ENCODE measurements at places on chromosomes 2 and 18.

- no peak for DNase-seq
Observed at GRCh38 chr2:96687711-96688640, 45.4 kb downstream of the FER1L5 start.

GRCh38 chr2:218985325-218986091 is 524 bp upstream of the FEV start:
- DNase-seq, result no peak

- peak; percentile 12 for DNase-seq
Observed at GRCh38 chr2:31980674-31981356, 30.0 kb downstream of the MEMO1 start.

DNA sequence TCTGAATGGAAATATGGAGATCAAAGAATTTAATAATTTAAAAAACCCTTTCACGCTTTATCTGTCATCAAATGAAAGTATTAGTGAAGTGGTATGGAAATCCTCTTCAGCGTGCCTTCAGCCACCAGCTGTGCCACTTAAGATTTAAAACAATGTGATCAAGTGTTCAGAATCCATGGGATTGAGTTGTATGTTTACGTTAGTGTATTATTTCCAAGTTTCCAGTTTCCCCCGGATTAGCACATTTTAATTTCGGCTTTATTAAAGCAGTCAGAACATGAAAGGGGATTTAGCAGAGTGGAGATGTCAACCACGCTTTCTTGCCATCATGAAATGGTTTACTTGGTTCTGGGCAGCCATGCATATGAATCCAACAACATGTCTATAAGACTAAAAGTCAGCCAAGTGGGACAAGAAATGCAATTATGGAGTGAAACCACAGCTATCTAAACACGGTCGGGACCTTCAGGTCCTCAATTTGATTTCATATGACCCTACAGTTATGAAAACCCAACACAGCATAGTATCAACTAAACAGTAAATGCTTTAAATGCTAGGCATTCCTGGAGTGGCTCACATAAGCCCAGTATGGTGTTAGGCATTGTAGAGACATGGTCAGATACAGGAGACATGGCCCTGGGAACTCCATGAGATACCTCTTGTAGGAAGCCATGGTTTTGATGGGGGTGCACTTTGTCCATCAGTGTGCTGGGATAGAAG is 224.9 kb upstream of the EPAS1 start:
- no peak for DNase-seq

DNA sequence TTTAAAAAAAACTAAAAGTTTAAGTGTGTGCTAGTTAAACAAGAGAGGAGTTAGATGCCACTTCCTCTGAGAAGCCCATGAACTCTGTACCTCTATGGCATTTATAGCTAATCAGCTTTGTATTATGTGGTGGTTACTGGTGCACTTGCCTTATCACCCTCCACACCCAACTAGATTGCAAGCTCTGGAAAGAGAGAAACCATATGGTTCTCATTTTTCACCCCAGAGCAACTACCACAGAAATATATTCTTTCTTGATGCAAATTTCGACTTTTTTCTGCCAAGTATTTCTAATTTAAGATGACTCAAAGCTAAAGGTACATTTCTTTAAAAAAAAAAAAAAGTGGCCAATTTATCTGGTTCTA is 24.2 kb downstream of the RAPH1 start:
- DNase-seq, result no peak

- DNase-seq, result no peak
Observed at GRCh38 chr2:7071154-7071553, 153.9 kb downstream of the RNF144A start.

- DNase-seq, result no peak
Observed at GRCh38 chr2:49913025-49913424, 758.7 kb upstream of the FSHR start.

DNA sequence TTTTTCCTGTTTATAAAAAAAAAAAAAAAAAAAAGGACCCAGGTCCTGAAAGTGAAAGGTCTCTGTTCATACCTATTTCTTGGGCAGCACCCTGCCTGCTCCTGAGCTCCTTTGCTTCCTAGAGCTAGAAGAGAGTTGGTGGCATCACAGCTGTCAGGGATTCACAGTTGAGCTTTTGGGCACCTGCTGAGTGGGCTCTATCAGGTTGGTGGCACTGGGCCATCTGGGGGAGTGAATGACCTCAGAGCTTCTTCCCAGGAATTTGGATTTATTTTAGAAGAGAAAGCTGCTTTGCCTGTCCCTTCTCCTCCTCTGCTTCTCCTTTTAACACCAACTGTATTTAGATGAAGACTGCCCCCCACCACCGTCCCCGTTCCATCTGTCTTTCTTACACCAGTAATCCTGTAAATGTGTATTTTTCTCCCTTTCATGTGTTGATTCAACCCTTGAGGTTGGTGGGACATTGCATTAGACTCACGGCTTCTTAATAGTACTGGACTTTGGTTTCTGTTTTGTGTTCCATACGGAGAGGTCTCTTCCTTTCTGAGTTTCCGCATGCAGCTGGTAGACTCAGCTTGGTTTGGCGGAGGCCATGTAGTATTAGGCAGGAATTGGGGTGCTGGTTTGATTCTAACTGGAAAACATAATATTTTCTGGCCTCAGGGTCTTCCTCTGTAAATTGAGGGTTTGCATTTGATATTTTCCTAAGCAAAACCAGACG is 7.6 kb upstream of the MGAT5 start:
- DNase-seq, result no peak

DNA sequence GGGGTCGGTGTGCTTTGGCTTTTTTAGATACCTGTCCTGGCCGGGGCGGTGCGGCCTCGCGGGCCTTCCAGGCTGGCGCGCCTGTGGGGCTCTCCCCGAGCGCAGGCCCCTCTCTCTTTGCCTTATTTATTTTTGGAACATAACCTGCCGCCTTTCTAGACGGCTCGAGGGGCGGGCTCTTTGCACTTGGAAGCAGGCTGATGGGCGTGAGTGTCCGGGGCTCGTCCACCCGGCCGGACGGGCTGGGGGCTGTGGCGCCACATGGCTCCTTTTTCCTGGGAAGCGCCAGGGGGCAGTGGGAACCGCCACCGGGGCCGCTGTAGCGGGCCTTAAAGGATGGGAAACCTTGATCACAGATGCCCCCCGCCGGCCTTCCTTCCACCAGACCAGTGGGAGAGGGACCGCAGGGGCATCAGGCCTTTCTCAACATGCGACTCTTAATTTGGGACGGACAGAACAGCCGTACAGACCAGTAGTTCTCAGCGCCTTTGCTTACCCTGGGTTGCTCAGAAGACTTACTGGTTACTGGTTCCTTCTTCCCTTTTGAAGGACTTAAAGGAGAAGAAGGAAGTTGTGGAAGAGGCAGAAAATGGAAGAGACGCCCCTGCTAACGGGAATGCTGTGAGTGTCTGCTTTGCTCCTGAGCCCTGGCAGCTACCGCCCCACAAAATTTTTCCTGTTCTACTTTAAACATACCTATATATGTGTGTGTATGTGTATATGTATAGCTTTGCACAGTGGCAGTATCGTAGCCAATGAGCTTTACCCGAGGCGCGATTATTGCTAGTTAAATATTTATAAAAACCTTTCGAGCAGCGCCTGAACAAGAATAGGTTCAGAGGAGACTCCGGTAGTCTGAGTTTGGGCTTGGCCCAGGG is 2.7 kb downstream of the PTMA start:
- DNase-seq, result peak; percentile 54

- peak; percentile 52 for DNase-seq
Observed at GRCh38 chr18:46213295-46213694, 109.1 kb downstream of the HAUS1 start.

DNA sequence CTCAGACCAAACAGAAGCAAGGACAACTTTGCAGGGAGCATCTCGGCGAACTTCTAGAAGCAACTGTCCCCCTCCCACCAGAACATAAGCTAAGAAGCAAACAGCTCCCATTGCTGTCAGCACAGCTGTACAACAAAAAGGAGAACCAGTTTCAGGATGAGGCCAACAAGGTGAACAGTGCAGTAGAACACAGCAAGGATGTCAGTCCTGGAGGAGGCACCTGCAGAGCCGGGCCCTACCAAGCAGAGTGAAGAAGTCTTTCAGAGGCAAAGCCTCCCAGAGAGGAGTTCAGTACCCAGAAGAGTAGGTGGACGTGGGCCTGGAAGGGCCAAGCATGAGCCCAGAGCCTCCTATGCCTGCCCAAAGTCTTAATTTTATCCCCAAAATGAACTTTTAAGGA is 1.0 kb downstream of the PASK start:
- DNase-seq, result peak; percentile 23

DNA sequence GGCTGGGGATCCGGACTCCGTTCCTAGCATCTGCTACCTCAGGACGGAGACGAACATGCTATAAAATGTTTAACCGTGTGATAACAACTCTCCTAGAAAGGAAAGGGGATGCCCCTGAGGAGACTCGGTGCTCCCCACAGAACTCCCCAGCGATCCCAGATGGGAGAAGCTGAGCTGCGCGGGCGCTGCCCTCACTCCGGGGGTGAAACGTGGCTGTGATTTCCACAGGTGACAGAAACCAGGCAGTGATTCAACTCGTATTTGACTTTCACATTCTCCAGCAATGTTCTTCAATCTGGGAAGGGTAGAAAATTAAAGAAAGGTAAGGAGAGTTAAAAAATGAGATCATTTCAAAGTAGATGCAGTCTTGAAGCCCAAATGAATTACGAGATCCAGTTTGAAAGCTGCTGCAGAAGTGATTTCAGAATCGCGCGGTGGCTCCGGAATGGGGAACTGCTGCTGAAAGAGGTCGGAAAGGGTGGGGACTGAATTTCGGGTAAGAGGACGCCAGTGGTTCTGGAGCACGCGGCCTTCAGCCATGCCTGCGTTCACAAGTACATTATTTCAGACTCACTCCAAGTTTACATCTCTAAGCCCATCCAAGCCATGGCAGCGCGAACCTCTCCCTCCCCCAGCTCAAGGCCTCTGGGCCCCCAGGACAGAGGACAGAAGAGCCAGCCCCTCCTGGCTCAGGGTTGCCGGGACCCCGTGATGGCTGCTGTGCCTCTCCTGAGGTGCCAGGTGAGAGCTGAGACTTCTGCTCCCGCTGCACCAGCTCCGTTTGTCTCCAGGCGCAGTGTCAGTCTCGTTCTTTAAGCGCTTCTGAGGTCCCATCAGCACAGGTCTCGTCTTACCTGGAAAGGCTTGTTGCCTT is 39.5 kb downstream of the ADNP2 start:
- peak; percentile 54 for DNase-seq

DNA sequence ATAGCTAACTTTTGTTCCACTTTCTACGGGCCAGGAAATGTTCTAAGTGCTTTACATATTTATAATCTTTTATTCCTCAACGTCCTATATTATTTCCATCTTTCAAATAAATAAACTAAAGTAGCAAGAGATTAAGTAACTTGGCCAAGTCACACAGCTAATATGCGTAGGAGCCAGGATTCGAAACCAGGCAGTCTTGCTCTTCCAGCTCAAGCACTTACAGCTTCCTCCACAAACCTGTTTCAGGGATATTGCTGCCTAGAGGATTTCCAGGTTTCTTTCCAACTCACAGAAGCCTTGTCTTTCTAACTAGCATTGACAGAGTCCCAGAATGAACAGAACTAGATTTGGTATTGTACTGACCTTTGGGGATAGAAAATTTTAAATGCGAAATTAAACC is 102.5 kb downstream of the FIGN start:
- no peak for DNase-seq
